ENCODE measurements at places on chromosomes 3 and 15.

DNA sequence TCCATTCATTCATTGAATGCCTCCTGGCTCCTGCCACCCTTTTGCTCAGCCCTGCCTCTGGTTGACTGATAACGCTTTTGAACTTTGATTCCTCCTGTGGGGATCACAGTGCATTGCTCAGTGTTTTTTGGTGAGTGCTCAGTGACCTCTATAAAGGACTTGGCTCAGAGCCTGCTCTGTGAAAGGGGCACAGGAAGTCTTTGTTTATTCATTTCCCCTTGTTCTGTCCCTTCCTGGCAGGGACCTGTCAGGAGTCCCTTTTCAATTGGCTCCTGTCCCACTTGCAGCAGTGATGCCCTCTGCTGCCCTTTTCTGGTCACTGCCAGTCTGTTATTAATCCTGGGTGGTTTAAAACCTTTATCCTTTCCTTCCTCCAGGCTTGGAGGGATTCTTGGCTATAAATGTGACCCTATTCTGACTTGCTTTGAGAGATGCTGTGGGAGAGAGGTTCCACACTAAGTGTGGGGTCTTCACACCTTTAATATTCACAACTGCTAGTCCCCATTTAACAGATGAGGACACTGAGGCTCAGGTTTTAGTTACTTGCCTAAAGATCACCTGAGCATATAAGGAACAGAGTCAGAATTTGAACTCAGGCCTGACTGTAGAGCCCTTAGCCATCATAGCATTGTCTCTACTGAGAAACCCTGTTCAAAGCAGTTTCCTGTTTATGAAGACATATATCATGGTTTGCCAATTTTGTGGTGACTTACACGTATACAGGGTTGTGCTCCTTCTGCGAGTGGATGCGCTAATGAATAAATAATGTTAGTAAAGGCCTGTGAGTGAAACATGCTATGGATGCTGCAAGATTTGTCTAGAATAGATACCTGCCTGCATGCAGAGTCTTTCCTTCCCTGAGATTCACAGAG lies 23.2 kb upstream of the TATDN2 start:
- no peak for DNase-seq

DNA sequence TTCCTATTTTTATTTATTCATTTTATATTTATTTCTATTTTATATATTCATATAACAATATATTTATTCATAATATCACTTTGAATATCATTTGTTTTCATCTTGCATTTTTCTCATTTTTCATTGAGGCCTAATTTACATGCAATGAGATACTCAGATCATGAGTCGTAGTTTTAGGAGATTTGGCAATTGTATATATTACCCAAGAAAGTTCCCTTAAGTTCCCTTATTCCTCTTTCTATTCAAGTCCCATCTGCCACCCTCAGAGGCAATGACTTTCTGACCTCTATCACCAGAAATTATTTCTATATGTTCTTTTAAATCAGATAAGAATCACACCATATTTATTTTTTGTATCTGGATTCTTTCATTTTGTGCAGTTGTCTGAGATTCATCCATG lies 329.1 kb upstream of the TPRG1 start:
- no peak for DNase-seq

- DNase-seq = no peak
Measured at GRCh38 chr15:44308889-44309288, 20.4 kb downstream of the GOLM2 start.

DNA sequence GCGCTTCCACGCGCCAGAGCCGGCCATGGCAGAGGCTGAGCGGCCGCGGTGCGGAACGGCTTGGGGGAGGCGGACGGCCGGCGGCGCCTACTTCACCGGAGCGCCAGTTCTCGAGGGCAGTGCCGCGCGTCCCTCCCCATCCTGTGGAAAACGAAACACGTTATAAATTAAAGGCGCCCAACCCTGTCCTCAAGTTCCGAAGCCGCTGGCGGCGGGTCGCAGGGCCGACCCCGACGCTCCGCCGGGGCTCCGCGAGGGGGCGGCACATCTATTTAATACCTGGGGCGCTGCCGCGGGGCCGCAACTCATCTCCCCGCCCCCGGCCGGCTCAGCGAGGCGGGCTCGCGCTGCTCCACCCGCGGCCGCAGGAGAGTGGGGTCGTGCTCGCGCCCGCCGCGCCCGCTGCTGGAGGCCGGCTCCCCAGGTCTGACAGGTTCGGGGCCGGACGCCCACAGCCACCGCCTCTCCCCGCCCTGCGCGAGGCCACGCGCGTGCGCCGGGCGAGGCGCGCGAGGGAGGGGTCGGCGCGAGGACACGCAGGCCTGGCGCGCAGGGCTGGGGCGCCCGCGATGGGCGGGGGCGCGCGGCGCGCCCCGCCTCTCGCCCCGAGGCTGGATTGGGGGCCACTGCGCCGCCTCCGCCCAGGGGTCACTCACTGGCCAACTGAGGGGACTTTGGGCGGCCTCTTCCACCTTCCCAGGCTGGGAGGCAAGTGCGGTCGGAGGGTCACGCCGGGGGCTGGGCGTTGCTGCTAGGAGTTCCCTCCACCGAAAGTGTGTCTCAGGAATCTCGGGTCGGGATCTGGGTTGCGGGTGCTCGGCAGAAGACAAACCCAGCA lies at the start of gene SLC30A4:
Gene SLC30A4 (minus strand): TSS at position 428 of the 838 bp plus-strand sequence. CDS start 401 bp downstream, at position 27.
- no peak for DNase-seq

DNA sequence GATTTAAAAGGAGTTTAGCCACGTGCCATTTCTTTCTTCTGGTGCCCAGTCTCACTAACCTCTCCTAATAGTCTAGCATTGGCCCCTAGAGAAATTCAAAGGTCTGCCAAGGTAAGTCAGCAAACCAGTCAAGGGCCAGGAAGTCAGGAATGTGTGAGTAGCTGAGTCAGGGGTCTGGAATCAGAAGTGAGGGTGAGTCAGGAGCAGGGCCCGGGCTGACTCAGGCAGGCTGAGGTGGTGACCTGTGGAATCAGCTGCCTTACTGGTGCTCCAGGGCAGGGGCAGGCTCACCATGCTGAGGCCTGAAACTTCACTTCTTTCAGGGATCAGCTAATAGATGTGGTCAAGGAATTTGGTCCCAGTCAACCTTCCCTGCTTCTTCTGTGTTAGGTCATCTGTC lies 105.8 kb upstream of the MYZAP start:
- no peak for DNase-seq

DNA sequence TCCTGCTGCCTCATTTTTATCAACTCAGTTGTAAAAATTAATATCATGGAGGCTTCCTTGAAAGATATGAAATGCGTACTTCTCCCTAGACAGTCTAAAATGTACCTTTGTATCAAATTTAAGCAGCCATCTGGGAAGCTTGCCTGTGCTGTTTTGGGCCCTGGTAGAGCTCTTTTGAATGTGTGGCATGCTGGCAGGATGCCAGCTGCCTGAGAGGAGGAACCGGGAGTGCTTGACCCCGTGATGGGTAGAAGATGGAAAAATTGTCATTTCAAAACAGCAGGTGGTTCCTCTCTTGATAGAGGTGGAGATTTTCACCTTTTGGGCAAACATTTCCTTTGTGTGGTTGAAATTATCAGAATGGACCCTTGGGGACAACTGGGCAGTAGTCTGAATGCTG lies 245.3 kb downstream of the RPLP1 start:
- no peak for DNase-seq

GRCh38 chr15:68207176-68207935 lies 2.2 kb upstream of the CALML4 start:
- DNase-seq = no peak

GRCh38 chr3:15778332-15778858 lies 19.4 kb downstream of the ANKRD28 start:
- DNase-seq = no peak

DNA sequence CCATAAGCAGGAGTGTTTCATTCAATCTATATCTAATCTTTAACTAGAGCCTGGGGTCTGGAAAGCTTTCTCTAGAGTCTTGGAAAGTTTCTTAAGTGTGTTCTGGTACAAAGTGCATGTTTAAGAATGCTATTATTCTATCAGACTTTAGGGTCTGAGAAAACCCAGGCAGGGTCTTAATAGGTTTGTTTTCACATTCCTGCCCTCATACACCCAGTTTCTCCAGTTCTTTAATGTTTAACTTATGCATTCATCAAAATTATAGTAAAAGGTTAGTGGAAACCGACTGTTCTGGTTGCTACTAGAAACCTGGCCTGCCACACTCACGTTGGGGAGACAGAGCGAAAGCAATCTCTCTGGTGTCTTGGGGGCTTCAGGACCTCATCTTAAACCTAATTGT lies 102.9 kb upstream of the WDR72 start:
- no peak for DNase-seq

DNA sequence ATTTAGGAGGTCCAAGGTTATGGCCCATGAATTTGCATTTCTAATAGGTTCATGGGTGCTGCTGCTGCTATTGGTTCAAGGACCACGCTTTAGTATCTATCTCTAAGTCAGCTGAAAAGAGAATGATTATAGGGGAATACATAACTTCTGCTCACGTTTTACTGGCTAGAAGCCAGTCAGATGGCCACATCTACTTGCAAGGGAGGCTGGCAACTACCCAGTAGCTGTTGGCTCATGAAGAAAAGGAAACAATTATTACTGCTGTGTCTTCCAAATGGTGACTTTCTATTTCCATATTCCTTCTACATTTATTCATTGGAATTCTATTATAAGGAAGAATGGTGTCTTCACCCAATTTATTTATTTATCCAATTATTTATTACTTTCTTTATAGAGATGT lies 54.2 kb downstream of the SLC25A36 start:
- no peak for DNase-seq

GRCh38 chr3:147422196-147422595 lies 13.0 kb downstream of the ZIC1 start:
- no peak for DNase-seq

DNA sequence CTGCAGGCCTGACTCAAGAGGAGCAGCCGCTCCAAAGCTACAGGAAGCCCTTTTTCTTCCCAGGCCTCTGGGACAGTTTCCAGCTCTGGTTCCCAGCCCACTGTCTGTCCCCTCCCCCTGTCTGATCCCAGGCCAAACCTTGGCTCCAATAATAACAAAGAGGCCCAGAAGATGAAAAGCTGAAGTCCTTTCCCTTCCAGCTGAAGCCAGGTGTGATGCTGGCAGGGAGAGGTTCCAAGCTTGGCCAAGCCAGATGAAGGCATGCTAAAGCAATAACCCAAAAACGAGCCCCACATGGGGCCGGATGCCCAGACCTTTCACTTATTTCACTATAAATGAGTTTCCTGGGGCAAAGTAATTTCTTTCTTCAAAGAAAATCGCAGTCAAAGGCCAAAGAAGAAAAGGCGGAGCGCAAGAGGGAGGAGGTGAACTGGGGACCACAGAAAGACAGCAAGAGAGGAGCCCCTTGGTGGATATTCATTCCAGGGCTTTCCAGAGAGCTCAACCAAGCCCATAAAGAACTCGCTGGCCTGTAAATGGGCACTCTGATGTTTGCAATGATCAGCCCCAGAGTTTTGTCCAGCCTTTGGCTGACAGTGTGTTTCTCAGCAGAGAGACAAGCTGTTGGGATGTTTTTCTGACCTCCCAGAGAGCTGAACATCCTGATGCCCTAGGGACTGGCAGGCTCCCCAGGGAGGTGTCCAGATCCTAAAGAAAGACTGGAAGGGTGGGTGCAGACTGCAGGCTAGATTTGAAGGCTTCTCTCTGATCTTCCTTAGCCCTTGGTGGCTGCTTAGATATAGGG lies 157.6 kb downstream of the UACA start:
- DNase-seq = peak; percentile 58

GRCh38 chr3:59829527-59829926 lies 779.7 kb upstream of the CFAP20DC start:
- DNase-seq = no peak

GRCh38 chr3:55630280-55630920 lies 143.3 kb upstream of the WNT5A start:
- no peak for DNase-seq

DNA sequence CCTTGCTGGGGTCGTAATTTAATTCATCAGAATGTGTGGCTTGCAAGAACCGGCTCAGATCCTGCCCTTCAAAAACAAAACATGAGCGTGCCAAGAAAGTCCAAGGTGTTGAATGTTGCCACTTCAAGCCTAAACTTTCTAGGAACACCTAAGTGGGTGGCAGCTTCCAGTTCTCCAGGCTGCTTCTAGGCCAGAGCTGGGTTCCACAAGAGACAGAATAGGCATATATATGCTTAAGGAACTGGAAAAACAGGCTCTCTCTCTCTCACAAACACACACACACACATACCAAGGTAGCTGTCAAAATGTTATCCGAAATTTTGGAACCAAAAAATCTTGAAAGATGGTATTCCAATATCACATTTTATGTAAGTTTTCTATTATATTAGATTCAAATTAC lies 890 bp upstream of the ADIPOQ start:
- DNase-seq = no peak

GRCh38 chr3:46703013-46703520 lies 1.9 kb downstream of the TMIE start:
- DNase-seq = no peak

DNA sequence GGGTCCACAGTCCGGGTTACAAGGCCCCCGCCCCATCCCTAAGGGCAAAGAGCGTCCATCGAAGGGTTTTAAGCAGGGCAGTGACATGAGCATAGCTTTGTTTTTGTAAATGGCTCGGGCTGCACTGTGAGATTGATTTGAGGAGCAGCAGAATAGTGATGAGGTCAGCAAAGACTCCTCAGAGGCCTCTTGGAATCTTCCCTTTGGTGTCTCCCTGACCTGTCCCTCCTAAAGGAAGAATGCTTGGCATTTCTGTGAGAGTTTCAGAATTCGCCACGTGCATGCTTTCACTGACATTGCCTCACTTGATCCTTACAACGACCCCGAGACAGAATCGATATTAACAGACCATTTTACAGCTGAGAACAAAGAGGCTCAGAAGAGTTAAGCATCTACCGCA lies 20.3 kb downstream of the LAMP3 start:
- DNase-seq = no peak

DNA sequence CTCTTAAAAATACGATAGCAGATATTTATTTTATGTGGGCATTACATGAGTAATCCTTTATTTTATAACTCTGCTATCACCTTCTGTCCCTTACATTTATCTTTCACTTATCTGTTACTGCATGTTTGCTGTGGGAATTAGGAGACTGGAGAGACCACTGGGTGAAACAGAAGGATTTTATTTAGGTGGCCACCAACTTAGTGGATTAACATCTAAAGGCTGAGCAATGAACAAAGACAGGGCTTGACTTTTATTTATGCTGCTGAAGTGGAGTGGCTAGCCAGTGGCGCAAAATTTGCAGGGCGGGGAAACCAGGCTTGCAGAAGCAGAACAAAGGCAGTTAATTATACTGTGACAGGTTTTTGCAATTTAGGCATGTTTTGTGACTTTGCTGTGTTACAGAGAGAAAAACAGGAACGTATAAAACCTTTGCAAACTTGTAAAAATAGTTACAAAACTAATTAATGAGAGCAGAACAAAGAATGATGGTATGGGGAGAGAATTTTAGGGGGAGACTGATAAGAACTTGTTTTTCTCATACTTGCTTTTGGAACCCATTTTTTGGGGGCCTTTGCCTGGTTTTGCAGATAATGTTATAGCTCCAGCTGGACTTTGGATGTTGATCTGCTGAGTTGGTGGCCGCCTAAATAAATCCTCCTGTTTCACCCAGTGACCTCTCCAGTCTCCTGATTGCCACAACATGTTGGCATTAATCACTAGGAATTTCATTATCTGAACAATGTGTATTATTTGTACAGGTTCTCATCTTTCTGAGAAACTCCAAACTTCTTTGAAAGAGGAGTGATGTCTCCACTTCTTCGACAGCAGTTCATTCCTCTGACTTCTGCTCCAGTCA lies 18.0 kb downstream of the KLHL24 start:
- DNase-seq = no peak
